SJSA1 (cell line): ENCODE measurements at places on chromosomes 6 and 20. TPM values are rescaled to one million over a fixed set of nuclear protein-coding genes. Genes with fewer than 3 reads are reported as not detected.

The DEFB124 gene
- not detected in 2 replicates for total RNA-seq

DNA sequence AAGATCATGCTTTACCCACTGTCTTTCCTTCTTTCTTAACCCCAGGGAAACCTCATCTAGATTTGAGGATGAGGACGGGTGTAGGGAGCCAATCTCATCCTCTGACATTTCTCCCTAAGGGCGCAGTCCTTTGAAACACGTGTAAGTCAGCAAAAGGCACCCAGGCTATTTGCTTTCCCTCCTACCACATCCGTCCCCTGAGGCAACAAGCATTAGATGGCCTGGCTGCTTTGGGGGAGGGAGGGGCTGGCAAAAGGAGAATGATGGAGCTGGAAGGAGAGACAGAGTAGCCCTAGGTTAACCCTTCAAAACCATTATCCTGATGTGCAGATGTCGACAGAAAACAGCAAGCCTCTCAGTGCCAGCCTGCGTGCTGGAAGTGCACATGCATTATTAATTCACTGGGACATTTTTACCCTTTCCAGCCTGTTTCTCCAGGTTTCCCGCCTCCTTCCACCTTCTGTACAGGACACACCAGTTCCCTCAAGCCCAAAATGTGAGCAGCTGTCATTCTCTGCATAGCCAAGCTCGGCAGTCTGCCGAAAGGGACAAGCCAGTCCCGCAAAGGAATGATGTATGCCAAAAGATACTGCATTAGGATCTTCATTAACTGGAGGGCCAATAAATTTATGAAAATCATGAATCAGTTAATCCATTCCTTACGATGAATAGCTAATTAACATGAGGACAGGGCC is 547.2 kb downstream of the CD83 start:
- no peak overlapping the region for H3K4me3 ChIP-seq
- H3K27me3 ChIP-seq: no peaks in the 10 kb centered on the region
- peaks cover 17% of the 10 kb centered on the region for H3K4me1 ChIP-seq
- no peaks in the 10 kb centered on the region for H3K36me3 ChIP-seq
- DNase-seq: peak; percentile 28

The CST3 gene
- total RNA-seq: 196 and 222 TPM in 2 replicates

- no peak for DNase-seq
- no peaks in the 10 kb centered on the region for H3K27me3 ChIP-seq
- H3K4me1 ChIP-seq: no peaks in the 10 kb centered on the region
- no peaks in the 10 kb centered on the region for H3K36me3 ChIP-seq
- H3K27ac ChIP-seq: no peak overlapping the region
Measured at GRCh38 chr20:20741087-20742045, 28.9 kb upstream of the RALGAPA2 start.

The RIPOR3 gene
- 1.3 and 1.8 TPM in 2 replicates for total RNA-seq
